ENCODE measurements at places on chromosomes 11 and 22.

DNA sequence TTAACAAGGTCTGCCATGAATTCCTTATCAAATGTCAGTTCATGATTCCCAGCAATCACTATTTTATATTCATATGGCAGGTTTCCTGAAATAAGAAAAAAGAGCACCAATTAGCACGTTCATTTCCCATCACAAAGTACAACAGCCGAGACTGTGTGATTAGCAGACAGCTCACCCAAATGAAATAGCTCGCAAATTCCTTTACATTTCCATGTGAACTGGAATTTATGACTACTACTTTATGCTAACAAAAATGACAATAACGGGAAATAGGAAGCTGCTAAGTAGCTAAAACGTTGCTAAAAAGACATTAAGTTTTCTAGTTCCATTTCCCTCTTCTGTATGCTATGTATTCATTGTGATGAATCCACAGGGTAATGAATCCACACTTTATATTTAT lies 90.7 kb downstream of the MPPED2 start:
- DNase-seq = no peak

DNA sequence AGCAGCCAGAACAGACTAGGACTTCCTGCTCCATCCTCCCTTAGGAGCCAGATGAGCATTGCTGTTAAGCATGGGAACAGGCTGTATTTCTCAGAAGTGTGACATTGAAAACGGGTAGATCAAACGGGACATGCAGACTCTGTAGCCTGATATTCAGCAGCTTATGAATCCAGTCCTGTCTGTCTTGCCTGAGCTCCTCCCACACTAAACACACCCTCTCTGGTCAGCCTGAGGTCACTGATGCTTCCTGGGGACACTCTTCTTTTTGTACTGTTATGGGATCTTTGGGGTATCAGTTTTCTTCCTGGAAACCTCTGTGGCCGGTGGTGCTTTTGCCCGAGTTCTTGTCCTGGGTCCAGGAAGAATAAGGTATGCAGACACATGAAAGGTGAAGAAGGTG lies 35.8 kb downstream of the C11orf91 start:
- no peak for DNase-seq

GRCh38 chr11:60952742-60953170 lies 780 bp upstream of the SLC15A3 start:
- no peak for DNase-seq

DNA sequence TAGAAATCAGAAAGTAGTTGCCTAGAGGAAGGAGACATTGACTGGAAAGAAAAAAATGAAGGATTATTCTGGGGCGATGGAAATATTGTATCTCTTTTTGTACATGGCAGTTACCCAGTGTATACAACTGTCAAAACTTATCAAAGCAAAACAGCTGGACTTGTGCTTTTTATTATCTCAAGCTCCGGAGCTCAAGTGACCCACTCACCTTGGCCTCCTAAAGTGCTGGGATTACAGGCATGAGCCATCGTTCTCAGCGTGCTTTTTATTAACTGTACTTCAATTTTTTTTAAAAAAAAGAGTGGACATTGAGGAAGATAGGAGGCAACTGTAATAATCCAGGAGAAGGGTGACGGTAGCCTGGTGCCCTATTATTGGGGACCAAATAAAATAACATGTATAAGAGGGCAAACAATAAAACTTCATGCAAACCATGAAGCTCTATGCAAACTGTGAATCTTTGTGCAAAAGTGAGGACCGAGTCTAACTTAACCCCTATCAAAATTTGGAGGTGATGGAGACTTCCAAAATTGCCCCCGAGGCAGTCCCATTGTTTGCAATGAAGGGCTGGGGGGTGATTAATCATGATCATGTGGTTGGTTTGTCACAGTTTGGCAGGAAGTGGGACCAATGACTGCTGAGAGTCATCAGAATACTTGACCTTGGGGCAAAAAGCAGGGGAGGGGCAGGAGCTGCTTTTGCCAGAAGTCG lies 23.5 kb downstream of the FZD4 start:
- DNase-seq = no peak

GRCh38 chr11:92458486-92458885 lies 233.9 kb downstream of the FAT3 start:
- no peak for DNase-seq

DNA sequence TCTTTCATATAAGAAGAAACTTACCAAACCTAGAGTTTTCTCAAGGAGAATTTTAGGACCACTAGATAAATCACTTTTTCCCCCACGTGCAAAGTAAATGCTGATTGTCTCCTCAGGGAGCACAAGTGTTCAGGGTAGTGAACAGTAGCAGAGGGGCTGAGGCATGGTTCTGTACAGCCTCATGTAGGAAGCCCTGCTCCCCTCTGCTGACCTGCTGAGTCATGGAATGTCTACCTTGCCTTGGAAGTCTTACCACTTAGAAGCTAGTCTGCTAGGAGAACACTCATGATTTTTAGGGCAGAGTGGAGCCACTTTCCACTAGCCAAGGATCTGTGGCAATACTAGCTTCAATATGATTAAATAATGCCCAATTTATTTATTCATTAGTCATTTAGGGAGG lies 2120.6 kb upstream of the RAG2 start:
- DNase-seq = no peak

GRCh38 chr11:12242966-12243365 lies 132.6 kb downstream of the MICAL2 start:
- no peak for DNase-seq

DNA sequence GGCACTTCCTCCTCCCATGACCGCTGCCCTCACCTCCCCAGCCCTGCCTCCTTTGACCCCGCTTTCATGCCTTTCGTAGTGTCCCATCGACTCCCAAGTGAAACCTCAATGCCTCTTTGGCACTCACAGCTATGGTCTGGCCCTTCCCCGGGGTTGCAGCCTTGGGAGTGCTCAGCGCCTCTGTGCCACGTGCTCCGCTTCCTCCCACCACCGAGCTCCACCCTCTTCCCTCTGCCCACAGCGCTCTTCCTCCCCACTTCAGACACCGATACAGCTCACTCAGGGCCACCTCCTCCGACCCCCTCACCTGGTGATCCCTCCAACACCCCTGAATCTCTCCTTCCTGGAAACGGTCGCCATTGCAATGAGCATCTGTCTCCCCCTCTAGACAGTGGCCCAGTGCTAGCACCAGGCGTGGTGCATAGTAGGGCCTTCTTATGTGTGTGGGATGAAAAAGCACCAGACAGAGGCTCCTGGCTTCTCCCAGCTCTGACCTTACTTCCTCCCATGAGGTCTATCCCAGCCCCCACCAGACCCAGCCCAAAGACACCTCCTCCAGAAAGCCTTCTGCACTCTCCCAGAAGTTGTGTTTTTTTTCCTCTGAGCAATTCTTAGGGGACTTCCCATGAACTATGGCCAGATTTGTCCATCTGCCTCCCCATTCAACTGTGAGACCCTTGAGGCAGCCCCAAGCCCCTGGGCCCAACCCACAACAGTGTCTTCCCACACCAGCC lies 16.4 kb upstream of the SCGB1A1 start:
- DNase-seq = no peak

DNA sequence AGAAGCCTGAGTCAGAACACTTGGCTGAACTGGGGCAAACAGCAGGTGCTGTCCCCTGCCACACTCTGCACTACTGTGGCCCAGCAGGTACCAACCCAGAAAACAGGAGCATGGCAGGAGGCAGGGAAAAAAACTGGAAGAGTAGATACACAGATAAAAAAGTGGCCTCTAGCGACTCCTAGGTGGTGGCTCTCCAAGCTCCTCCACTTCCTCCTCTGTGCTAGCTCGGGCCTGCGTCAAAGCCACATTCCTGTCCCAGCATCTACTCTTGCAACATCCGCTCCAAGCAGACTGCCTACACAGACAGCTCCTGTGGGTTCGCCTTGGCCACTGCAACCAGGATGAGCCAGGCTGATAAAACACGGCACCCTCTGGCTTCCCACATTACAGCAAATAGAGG lies 6.9 kb downstream of the OR8B12 start:
- no peak for DNase-seq

- DNase-seq = no peak
These were observed 121.7 kb downstream of the MIAT start for GRCh38 chr22:26779108-26779507.

- no peak for DNase-seq
These were observed 12.3 kb upstream of the LINC01488 start for GRCh38 chr11:69468911-69469885.

DNA sequence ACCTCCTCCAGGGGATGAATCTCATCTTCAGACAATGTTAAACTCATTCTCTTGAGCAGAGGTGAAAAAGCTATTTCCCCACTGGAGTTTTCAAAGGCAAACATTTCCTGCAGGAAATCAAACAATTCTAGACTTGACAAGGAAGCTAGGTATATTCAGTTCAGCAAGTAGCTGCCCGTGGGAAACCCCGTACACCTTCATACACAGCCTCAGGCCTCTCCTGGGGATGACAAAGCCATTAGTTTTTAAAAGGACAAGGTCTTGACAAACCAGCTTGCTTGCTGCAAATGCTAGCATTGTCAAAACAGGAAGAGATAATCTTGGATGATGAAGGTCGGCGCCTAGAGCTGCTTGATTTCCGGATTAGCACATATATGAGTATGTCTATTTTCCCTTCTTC lies 1630.8 kb upstream of the TENM4 start:
- no peak for DNase-seq

GRCh38 chr11:32034680-32035079 lies 56.2 kb upstream of the RCN1 start:
- DNase-seq = no peak

- DNase-seq = no peak
These were observed 3.0 kb upstream of the RFPL3 start for GRCh38 chr22:32354360-32355351.

- DNase-seq = no peak
These were observed 36.1 kb downstream of the PDE3B start for GRCh38 chr11:14679662-14680061.

- no peak for DNase-seq
These were observed 31.9 kb downstream of the POU2AF1 start for GRCh38 chr11:111347002-111347722.

GRCh38 chr11:85133636-85134035 lies 493.5 kb downstream of the DLG2 start:
- DNase-seq = no peak

DNA sequence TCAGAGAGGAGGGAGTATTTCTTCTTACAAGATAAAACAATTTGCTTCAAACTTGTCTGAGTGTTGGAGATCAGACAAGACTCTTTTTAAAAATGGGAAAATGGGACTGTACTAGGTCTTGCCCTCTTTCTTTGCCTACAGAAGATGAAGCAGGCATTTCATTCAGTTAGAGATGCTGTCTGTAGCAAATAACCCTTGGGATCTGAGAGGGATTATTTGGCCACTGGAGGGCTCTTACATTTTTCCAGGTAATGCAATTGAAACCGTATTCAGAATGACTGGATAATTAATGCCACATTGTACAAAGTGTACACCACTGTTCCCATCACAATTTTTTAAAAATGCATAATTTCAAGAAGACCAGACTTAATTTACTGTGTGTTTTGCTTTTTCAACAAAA lies 258.5 kb upstream of the KIRREL3 start:
- DNase-seq = no peak
